Activated naive CD8-positive, alpha-beta T cell treated with anti-CD3 and anti-CD28 coated beads, Interleukin-2, amount 10 ng/mL, durations not matched to agents 7 days and 5 days (primary cell): ENCODE measurements at places on chromosomes 7 and 10. TPM values are rescaled to one million over a fixed set of nuclear protein-coding genes. Genes with fewer than 3 reads are reported as not detected.

Gene CRYGN
- 0.25 TPM for total RNA-seq

Gene PUS7
- 8.2 TPM for total RNA-seq

Gene KAZALD1
- total RNA-seq = not detected

Gene RBP3
- not detected for total RNA-seq

Gene TBX20
- not detected for total RNA-seq

Gene SLC39A12
- total RNA-seq = not detected

Gene CCNY
- total RNA-seq = 72.2 TPM

Gene GRID2IP
- total RNA-seq = 0.28 TPM

Gene CTAGE15
- not detected for total RNA-seq

Gene OAT
- 28.0 TPM for total RNA-seq

Gene CPA5
- 8.7 TPM for total RNA-seq

Gene TMEM213
- not detected for total RNA-seq

Gene SRRM3
- not detected for total RNA-seq

Gene ADAMTS14
- not detected for total RNA-seq

Gene ASB10
- not detected for total RNA-seq

Gene OR2A14
- not detected for total RNA-seq

Gene IQCE
- 8.3 TPM for total RNA-seq

Gene BAIAP2L1
- 2.2 TPM for total RNA-seq

Gene CLDN12
- total RNA-seq = 5.0 TPM

Gene GNAT3
- not detected for total RNA-seq

Gene CCL24
- not detected for total RNA-seq

Gene CAPZA2
- total RNA-seq = 135 TPM

Gene AOC1
- not detected for total RNA-seq

Gene MACROH2A2
- total RNA-seq = 9.3 TPM

Gene TMEM178B
- 0.06 TPM for total RNA-seq

Gene HABP2
- not detected for total RNA-seq

Gene TNS3
- total RNA-seq = 1.1 TPM

Gene ELN
- not detected for total RNA-seq

Gene SVOPL
- total RNA-seq = 2.5 TPM

Gene AGR2
- not detected for total RNA-seq

Gene OR6V1
- total RNA-seq = not detected

Gene DDC
- not detected for total RNA-seq

Gene NME8
- not detected for total RNA-seq

Gene PRSS37
- total RNA-seq = not detected

Gene SPDYE1
- total RNA-seq = 0.11 TPM

Gene SPDYE2
- total RNA-seq = not detected

Gene PILRA
- 5.1 TPM for total RNA-seq

Gene MMD2
- not detected for total RNA-seq
